ENCODE measurements at places on chromosomes 12 and 14.
A peak's percentile ranks its signal among the peaks of the same experiment; 100 is the strongest.

- no peak for DNase-seq
Measured at GRCh38 chr14:51550636-51551035, 101.1 kb upstream of the FRMD6 start.

- peak; percentile 41 for DNase-seq
Measured at GRCh38 chr14:30921305-30921704, 46.9 kb downstream of the COCH start.

DNA sequence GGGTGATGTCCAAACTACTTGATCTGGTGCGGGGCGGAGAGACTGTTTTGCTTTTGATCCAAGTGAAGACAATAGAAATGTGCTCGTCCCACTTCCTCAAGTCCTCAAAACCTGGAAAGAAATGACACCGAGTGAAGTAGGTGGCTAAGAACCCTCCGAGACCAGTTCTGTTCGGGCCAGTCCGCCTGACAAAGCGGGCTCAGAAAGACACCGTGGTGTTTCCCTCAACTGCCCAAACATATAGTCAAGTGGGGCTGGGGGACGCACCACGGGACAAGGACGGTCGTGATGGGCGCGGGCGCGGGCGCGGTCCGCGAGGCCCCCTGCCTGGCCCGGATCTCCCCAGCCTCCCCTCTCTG lies 1.6 kb downstream of the PHLDA1 start:
- peak; percentile 58 for DNase-seq

- DNase-seq: no peak
Measured at GRCh38 chr14:41749429-41749828, 142.8 kb downstream of the LRFN5 start.

- no peak for DNase-seq
Measured at GRCh38 chr14:99015833-99016232, 256.2 kb downstream of the BCL11B start.

- no peak for DNase-seq
Measured at GRCh38 chr14:93999573-93999972, 2.5 kb downstream of the CCDC197 start.

- no peak for DNase-seq
Measured at GRCh38 chr12:43241986-43242385, 310.0 kb downstream of the ADAMTS20 start.

GRCh38 chr14:74963178-74963704 lies 7.8 kb upstream of the PGF start:
- no peak for DNase-seq

- DNase-seq: peak; percentile 26
Measured at GRCh38 chr12:52838609-52839435, 4.7 kb upstream of the KRT79 start.

Measured in erythroblast (primary cell).